ENCODE measurements at places on chromosomes 13 and 19.

- DNase-seq = no peak
Observed at GRCh38 chr13:29859971-29860370, 9.6 kb upstream of the UBL3 start.

GRCh38 chr19:10554760-10555609, 10.8 kb downstream of the KRI1 start:
- no peak for DNase-seq

GRCh38 chr19:18780631-18781030, 10.5 kb downstream of the COMP start:
- no peak for DNase-seq

GRCh38 chr19:21617740-21618339, 112.4 kb downstream of the ZNF429 start:
- no peak for DNase-seq

DNA sequence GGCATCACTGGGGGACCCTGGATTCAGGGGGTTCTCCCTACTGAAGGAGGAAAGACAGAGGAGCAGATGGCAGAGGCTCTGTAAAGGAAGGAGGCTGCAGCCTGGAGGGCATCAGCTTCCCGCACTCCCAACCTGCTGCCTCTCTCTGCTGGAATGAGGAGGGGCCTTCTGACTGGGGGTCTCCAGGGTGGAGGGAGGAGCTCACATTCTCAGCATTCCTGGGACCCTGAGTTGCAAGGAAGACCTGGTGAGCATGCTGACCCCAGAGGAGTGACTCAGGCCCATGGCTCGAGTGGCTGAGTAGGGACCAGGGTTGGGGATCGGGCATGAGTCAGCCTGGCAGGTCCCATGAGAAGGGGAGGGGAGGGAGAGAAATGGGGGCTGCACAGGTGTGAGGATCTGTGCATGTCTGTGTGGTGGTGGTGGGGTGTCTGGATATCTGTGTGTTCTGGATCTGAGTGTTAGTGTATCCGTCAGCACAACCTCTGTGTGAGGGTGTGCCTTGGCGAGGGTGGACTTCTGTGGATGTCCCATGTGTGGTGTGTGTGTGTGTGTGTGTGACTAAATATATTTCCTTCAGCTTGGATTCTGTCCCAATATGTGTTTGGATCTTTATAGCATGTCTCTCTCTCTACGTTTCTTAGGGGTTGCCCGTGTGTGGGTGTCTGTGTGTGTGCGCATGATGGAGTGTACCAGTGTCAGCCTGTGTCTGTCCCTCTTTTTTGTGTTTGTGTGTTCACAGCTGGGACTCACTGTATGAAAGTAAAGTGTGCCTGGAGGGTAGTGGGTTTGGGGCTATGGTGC, 4.6 kb downstream of the AXL start:
- no peak for DNase-seq

DNA sequence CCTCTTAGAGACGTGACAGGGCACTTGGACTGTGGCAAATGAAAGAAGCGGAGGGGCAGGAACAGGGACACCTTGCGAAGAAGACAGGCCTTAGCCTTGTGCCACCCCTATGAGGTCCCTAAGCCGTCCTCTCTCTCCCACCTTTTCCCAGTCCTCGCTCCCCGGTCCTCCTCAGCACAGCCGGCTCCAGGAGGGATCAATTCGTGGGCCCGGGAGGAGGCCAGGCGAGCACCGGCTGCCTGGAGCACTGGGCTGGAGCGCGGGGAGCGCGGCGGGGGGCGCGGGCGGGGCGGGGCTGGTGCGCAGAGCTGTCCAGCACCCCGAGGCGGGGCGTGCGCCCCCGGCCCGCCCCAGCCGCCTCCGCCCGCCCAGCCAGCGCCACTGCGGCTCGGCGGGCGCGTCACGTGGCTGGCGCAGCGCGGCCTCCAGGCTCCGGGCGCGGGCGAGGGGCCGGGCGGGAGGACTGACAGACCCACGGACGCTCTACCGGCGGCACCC, at the start of gene LRP3:
LRP3 (plus strand) TSS at position 466 of the 498 bp plus-strand sequence. CDS start 456 bp downstream, outside the sequence.
- no peak for DNase-seq

DNA sequence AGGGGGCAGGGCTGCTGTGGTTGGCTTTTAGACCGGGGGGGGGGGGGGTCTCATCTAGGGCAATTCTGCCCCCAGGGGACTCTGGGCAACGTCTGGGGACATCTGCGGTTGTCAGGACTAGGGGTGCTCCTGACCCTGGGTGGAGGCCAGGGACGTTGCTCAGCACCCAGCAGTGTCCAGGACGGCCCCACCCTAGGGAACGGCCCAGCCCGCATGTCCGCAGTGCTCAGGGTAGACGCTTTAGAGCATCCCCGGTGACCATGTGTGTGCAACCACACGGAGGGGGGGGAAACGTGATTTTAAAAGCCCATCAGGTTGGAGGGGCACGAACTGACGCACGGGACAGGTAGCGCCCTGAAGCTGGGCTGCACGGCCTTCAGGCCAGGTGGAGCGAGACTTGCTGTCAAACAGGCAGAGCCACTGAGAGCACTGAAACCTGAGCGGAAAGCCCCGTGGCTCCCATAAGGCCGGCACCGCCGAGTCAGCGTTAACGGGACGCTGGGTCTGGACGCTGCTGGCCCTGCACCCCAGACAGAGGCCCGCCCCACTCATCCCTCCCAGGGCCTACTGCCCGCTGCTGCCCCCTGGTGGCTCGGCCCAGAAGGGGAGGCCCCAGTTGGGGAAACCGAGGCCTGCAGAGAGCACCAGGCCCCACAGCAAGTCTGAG, 8.3 kb downstream of the CACTIN start:
- peak; percentile 45 for DNase-seq

DNA sequence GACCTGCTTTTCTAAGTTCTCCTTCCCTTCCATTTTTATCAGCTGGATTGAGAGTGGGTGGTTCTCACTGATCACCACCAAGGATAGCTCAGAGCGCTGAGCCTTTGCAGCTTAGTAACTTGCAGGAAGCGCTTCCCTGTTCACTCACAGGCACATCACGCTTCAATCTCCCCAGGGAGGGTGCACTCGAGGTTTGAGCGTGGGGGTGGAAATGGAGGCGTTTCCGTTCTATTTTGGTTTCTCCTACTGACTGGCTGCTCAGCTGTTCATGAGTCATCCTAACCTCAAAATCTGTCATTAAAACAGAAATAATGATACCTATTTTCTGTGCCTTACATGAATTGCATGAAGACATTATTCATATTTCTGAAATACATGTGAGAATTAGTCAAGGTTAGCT, 292.1 kb downstream of the SPRY2 start:
- peak; percentile 40 for DNase-seq

DNA sequence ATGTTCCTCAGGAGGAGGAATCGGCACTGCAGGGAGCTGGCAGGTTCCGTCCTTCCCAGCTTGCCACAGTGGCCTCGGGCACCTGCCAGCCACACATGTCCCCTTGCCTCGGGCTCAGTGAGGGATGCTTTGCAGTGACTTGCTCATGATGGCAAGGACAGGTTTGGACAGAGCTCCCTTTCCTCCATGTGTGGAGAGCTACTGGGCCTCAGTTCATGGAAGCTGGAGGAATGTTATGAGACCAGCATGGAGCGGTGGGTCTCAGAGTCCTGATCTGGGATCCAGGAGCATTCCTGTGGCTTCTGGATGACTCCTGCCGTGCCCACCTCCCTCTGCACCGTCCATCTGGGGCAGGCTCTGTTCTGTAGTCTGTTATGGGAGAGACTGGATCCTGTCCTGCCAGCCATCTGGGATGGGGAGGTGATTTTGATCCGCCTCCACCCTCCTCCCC, 59.2 kb downstream of the SIPA1L3 start:
- DNase-seq = no peak

DNA sequence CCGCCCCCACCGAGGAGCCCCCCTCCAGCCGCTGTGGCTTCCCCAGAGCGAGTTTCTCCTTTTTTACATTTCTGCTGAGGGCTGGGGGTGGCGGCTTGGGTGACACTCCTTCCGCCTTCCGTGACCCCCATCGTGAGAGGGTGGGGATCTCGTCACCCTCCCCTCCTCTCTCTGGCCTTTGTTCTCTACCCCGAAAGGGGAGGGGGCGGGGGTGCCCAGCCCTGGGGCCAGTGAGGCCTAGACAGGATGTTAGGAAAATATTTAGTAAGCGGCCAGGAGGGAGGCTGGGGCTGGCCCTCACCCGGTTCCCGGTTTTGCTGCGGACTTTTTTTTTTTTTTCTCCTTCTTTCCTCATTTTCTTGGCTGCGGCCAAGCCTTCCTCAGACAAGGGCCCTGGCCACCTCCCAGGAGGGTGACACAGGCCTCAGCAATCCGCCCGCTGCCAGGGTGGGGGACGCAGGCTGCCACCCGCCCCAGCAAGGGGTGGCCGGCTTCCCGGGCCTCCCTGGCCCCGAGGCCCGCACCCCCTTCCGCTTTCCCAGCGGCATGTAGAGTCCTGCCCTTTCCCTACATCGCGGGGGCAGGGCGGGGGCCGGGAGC, 3.9 kb downstream of the MIDN start:
- peak; percentile 86 for DNase-seq

- DNase-seq = no peak
Observed at GRCh38 chr13:97849305-97849704, 104.2 kb upstream of the IPO5 start.

GRCh38 chr13:111609631-111610030, 289.2 kb downstream of the TEX29 start:
- no peak for DNase-seq

GRCh38 chr19:39180749-39181148, 16.0 kb upstream of the NCCRP1 start:
- DNase-seq = no peak

DNA sequence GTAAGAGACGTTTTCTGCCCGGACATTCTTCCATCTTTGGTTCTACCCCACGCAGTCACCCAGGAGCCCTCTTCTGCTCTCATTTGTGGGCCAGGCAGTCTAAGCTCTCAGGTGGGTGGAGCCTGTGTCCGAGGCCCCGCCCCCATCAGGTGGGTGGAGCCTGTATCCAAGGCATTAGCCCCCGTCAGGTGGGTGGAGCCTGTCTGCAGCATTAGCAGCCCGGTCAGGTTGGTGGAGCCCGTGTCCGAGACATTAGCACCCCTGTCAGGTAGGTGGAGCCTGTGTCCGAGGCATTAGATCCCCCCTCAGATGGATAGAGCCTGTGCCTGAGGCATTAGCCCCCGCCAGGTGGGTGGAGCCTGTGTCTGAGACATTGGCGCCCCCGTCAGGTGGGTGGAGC, 45.5 kb upstream of the C13orf46 start:
- DNase-seq = peak; percentile 57

- no peak for DNase-seq
Observed at GRCh38 chr13:20363603-20364002, 131.5 kb upstream of the GJB6 start.

- DNase-seq = no peak
Observed at GRCh38 chr19:10116085-10116865, 3.4 kb downstream of the EIF3G start.

DNA sequence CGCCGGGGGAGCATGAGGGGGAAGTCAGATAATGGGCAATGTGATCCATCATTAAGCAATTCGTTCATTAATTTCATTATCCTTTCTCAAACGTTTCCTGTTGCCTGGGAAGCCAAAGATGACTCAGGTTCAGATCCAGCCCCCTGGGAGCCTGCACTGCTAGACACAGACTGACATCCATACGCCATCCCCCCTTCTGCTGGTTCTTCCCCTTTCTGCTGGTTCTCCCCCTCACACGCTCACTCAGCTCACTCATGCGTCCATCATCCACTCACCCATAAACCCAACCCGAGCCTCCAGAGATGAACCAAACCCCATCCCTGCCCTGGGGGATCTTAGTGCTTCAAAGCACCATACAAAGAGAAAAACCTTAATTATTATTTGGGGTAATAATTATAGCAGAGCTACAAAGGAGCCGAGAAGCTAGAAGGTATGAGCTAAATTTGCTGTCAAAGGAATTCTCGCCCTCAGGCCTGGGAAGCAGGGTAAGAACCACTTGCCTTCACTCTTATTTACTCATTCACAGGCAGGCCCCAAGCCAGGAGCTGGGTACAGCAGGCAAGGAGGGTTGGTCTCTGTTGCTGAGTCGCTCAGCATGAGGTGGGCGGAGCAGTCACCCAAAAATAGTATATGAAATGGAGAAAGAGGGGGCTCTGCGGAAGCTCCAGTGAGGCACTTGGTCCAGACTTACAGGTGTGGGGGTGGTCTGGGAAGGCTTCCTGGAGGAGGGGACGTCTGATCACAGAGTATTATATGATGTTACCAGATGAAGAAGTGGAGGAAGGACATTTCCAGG, 7.0 kb upstream of the ZNF444 start:
- no peak for DNase-seq

DNA sequence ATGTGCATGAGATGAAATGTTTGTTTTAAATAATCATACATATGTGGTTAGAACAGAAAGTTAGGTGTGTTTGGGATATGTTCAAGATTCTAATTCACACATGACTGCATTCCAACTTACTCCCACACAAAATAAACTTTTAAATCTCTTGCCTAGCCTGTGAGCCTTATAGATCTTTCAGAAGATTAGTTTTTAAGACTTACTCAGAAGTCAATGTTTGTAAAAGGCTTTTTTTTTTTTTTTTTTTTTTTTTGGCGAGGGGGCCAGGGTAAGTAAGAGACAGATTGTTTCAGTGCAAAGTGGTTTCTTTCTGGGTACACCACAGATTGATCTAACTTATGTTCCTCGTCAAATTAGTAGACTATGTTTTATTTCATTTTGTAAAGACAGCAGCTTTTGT, 39.1 kb downstream of the GPR180 start:
- no peak for DNase-seq

DNA sequence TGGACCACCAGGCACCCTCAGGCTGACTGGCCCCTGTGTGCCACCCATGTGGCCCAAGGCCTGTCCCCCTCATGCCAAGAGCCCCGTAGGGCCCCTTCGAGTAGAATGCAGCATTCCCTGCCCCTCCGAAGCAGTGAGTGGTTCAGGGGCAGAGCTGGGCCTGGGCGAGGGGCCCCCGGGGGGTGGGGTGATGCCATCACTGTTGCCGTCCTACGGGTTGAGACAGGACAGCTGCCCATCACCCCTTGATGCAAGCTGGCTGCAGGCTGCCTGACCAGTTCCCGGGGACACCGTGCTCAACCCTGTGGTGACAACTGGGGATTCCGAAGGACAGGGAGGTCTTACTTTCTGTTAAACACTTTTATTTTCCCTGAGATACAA, 4.7 kb downstream of the SBNO2 start:
- DNase-seq = no peak

- no peak for DNase-seq
Observed at GRCh38 chr13:73939603-73940002, 194.6 kb downstream of the KLF12 start.

DNA sequence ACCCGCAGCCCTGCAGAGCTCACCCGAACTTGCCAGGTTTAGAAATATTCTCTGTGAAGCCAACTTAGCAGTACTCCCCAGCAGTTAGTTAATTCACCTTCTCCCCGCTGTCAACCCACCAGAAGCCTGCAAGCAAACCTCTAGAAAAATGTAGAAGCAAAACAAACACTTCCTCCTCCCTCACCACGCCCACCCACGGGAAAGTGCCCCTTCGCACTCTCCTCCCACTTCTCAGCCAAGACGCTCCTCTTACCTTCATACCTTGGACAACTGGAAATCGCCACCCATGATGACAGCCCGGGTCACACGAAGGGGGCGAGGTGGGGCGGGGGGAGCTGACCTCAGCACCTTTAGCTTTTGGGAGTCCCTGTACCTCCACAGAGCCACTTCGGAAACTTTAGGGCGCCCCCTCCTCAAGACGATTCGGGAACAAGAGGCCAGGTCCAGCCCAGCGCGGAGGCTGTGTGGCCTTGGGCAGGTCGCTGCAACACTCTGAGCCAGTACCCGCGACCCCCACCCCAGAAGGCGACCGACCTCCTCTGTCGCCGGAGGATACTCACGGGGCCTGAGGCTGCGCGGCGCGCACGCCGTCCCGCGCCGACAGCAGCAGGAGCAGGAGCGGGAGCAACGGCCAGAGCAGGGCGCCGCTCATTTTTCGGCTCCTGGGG, 485 bp downstream of the CPAMD8 start:
- peak; percentile 18 for DNase-seq

GRCh38 chr13:30222254-30222653, 85.1 kb downstream of the KATNAL1 start:
- no peak for DNase-seq

Measured in CD4-positive, alpha-beta T cell treated with Interleukin-17A for 1 hour (primary cell).